ENCODE measurements at places on chromosomes 7 and 10.

DNA sequence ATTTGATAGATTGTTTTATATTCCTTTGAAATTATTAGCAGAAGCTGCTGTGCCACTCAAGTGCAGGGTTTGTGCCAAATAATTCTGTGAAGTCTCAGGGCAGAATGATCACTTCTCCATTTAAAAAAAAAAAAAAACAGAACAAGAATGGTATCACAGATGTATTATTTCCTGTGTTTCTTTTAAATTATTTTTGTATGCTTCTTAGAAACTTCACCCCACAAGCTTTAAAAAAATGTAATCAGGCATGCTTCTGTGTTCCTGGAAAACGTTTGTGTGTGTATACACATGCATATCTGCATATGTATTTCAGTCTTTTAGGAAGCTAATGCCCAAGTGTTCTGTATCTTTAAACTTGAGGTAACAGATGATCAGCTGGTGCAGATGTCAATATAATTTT, 6.3 kb upstream of the CD36 start:
- DNase-seq = no peak

DNA sequence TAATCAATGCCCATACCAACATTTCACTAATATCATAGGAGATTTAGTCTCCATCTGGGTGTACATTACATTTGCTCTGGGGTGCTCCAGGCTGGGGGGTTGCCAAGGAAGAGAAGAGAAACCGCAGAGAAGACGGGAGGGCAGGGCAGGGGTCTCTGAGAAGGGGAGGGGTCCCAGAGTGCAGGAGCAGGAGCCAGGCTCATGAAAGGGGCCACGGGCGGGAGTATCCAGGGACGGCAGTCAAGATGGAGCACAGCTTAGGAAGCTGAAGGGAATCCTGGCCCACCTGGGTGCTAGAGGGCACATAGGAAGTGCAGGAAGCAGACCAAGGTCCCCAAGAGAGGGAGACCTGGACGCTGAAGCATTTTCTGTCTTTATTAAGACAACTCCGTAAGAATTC, 2.2 kb downstream of the LEP start:
- DNase-seq = no peak

- no peak for DNase-seq
Observed at GRCh38 chr7:35716038-35716803, 21.3 kb upstream of the HERPUD2 start.

DNA sequence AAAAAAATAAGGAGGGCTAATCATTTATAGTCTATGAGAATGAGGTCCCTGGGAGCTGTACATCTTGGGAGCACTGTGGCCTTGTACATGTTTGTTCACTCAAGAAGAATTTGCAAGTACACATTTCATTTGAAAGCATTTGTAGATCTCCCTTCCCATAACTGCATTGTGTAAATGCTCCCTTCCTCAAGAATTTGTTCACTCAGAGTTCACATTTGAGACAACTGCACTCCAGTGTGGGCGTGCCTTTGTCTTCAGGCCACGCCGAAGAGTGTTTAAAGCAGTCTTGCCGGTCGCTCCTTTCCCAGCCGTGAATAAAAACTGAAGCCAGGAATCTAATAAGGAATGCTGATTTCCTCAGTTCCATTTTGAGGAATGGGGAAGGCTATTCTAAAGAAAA, 291.1 kb upstream of the LYZL1 start:
- DNase-seq = no peak

- no peak for DNase-seq
Observed at GRCh38 chr7:144470078-144470477, 66.6 kb upstream of the NOBOX start.

DNA sequence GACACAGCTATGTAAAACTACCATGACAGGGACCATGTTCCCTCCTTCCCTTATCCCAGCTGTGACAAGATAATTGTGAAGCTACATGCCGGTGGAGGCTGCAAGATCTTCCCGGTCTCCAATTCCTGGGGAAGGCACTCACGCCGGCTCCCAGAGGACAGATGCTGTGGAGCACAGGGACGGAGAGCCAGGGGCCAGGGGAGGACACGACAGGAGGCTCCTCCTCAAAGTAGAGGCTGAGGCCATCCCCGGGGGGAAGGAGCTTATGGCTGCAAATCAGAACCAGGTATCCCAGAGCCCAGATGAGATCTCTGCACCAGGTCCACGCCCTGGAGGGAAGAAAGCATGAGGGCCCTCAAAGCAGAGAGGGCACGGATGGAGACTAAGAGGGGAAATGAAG, 286.2 kb downstream of the TCERG1L start:
- no peak for DNase-seq

DNA sequence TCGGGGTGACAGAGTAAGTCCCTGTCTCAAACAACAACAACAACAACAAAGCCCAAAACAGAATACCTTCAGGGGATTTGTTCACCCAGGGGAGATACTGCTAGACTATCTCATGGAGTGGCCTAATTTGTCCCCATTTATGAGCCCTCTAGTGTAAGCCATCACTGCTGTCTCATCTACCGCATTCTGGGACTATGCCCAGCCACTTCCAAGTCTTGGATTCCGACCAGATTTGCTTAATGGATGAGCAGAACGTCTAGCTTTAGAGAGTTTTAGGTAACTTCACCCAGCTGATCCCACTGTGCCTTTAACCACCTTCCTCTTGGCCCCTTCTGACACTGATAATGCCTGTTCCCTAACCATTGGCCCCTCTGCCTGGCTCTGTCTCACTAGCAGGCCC, 47.1 kb downstream of the PAPSS2 start:
- no peak for DNase-seq

- no peak for DNase-seq
Observed at GRCh38 chr7:155392726-155393570, 65.0 kb upstream of the EN2 start.

DNA sequence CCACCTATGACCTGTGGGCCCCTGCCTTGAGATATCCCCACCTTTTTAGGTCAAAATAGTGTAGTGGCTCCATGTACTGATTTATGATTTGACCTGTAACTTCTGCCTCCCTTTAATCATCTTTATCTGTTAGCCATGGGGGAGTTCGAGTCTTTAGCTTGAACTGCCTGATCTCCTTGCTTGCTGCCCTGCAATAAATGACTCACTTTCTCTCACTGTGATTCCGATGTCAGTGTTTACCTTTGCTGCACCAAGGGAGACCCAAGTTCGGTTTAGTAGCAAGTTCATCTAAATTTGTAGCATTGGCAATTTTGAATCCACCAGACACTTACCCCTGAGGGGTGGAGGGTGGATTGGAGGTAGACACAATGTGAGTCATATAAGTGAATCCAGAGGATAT, 814.6 kb upstream of the AUTS2 start:
- no peak for DNase-seq

- DNase-seq = no peak
Observed at GRCh38 chr10:117486606-117487005, 55.9 kb upstream of the EMX2 start.

DNA sequence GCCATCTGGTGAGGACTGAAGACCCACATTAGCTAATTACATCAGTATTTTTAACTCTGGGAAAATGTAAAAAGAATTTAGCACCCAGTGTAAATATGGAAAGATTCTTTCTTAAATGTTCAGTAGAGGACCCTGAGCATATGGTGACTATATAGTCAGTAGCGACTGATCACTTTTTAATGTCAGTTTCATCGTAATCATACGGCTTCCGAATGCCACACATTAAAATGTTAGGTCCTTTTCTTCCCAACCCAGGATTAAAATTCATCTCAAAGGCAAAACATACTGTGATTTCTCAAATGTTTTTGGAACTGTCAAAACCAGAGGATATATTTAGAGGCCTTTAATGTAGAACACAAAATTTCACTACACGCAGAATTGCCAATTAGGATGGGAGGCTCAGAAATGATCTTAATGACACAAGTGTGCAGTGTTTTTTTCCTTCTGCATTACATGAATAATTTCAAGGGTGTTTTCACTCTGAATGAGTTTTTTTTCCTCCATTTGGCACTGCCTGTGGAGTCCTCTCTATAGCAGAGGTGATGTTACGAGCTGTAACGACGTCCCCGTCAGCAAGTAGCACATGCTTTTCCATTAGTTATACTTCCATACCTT, 382.7 kb downstream of the PAXIP1 start:
- no peak for DNase-seq

- no peak for DNase-seq
Observed at GRCh38 chr10:17423632-17424186, 30.7 kb downstream of the ST8SIA6 start.

All from central memory CD4-positive, alpha-beta T cell (primary cell).